Fibroblast of lung (primary cell): ENCODE measurements at places on chromosomes 3 and 15. TPM values are rescaled to one million over a fixed set of nuclear protein-coding genes. Genes with fewer than 3 reads are reported as not detected.

GRCh38 chr15:76342382-76343201, 6.0 kb downstream of the ISL2 start:
- no peak for DNase-seq

- no peak for DNase-seq
Measured at GRCh38 chr3:12963922-12964701, 109.1 kb downstream of the IQSEC1 start.

GRCh38 chr3:107845380-107846278, 245.2 kb downstream of the CD47 start:
- peak; percentile 9 for DNase-seq

The LRTM1 gene
- not detected in 2 replicates for total RNA-seq
